Stimulated activated CD4-positive, alpha-beta T cell treated with anti-CD3 and anti-CD28 coated beads, Interleukin-1b, Interleukin-23, amount 100 ng/mL, for 4 hours (primary cell): ENCODE measurements at places on chromosomes 12 and 14.

- DNase-seq = no peak
Measured at GRCh38 chr12:46777587-46777986, 48.2 kb downstream of the SLC38A4 start.

DNA sequence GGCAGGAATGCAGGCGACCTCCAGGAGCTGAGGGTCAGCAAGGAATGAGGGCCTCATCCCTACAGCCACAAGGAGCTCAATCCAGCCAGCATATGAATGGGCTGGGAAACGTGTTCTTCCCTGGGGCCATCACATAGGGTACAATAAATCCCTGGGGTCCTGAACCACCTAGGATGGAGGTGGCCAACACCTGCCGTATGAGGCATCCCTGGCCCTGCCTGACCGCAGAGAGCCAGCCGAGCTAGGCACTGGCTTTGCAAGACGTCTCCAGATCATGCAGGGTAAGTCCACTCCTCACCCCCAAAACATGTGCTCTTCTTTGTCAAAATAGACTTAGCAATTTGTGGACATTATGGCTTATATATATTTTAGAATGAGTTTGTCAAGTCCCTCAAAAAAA is 303.7 kb upstream of the DIO3 start:
- no peak for DNase-seq

GRCh38 chr14:50545618-50546017 is 13.2 kb upstream of the MAP4K5 start:
- no peak for DNase-seq

DNA sequence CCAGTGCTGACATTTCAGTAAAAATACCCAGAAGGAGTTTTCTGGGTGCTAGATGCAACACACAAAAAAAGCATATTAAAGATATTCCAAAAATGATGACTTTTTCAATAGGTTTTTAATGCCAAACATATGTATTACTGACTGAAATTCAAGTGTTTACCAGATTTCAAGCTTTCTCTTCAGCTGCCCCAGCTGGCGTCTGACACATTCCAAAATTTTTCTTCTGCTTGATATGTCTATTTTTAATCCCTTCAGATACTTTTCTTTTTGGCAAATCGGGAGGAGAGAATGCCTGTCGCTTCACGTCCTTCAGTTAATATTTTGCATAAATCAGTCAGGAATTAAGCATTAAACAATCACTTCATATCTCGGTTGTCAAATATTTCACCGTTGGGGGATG is 7.1 kb upstream of the CCDC60 start:
- DNase-seq = no peak

GRCh38 chr14:36723530-36723929 is 61.9 kb downstream of the PAX9 start:
- no peak for DNase-seq

DNA sequence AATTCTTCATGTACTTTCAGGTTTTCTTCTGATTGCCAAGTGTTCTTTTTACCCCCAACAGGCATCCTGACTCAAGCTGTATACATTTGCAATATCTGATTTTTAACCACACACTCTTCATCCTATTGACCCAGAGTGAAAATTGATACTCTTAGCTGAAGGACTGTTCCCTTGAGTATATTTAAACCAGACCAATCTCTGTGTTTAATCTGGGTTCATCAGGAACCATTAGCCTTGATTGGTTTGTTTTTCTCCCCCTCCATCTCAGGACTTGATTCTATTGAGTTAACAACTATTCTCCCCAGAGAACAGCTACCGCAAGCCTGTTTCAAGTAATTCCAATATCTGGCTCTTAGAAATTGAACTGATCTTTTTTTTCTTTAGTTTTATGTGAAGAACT is 222.3 kb upstream of the NOVA1 start:
- no peak for DNase-seq

DNA sequence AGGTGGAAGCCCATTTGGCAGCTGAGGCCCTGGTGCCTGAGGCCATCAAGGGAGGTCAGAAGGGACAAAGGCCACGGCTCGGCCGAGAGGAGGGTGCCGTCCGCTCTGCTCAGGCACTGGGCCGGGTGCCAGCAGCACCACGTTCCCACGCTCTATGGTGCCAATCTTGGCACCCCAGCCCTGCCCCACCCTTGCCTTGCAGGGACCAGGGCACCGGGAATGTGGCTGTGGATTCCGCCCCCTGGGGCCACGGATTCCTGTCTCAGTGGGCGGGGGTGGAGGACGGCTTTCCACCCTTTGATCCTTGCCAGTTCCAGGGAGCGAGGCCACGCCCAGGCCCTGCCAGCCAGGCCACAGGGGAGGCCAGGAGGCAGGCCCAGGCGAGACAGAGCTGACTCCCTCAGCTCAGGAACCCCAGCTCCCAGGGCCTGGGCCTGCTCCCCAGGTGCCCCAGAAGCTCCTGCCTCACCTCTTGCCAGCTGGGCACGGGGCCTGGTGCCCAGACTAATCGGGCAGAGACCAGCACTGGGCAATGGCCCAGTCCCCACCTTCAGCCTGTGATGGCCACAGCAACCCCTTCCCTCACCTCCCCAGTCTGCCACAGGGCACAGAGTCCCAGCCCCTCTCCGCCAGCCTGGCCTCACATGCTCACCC is 26.4 kb upstream of the GPR132 start:
- DNase-seq = no peak

GRCh38 chr14:54010981-54011380 is 54.4 kb upstream of the BMP4 start:
- no peak for DNase-seq

DNA sequence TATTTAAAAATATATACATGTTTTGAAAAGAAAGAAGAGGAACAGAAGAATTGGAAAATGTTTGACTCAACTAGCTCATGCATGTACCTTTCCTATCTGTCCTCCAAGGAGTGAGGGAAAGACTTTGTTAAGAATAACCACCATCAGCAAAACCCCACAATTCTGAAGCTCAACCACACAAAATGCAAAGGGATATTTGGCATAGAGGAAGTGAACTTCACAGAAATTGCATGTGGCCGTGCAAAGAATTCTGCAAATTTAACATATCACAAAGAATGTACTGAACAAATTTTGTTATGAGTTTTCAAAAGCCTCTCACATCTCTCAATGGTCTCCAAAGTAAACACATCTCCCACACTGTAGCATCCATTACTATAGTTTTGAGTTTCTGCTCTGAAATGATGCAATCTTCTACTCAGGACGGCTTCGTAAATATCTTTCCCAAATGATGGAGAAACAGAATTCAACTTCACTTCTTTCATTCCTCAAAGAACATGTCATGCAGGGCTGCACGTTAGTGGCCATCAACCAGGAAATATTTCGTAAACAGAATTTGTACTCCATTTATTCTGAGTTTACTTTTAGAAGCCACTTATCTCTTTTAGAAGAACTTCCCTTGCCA is 17.6 kb downstream of the DUSP6 start:
- no peak for DNase-seq

DNA sequence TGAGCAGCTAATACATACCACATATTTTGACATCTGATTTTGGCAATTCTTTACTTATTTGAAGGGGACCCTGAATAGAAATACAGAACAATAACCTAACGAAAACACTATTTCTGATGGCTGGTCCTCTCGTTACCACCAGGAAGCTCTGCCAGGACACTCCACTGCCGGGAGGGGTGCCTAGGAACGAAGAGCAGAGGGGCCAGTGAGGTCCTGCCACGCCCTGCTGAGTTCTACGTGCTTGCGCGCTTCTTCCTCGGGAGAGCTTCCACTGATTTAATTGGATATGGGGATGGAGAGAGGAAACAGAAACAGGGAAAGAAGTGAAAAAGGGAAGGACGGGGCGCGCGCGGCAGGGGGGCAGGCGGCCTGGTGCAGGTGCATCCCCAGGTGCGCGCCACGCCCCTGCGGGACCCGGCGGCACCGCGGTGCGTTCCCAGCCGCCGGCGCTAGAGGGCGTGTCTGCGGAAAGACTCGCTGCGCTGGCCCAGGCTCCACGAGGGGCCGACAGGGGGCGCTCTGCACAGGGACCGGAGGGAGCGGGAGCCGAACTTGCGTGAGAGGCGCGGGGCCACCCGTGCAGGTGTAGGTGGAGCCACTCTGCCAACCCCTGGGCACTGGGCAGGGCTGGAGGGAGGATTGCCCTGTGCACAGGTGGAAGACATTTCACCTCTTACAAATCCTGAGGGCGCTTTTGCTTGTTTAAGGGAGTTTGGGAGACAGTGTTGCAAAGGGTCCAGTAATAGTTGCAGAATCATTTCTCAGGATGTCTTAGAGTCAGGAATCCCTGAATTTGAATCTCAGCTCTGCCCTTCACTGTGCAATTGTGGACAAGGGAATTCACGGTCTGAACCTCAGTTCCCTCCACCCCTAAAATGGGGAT is 986.3 kb upstream of the TMEM132C start:
- DNase-seq = peak; percentile 32

- no peak for DNase-seq
Measured at GRCh38 chr12:81337886-81338285, 260.0 kb downstream of the ACSS3 start.

DNA sequence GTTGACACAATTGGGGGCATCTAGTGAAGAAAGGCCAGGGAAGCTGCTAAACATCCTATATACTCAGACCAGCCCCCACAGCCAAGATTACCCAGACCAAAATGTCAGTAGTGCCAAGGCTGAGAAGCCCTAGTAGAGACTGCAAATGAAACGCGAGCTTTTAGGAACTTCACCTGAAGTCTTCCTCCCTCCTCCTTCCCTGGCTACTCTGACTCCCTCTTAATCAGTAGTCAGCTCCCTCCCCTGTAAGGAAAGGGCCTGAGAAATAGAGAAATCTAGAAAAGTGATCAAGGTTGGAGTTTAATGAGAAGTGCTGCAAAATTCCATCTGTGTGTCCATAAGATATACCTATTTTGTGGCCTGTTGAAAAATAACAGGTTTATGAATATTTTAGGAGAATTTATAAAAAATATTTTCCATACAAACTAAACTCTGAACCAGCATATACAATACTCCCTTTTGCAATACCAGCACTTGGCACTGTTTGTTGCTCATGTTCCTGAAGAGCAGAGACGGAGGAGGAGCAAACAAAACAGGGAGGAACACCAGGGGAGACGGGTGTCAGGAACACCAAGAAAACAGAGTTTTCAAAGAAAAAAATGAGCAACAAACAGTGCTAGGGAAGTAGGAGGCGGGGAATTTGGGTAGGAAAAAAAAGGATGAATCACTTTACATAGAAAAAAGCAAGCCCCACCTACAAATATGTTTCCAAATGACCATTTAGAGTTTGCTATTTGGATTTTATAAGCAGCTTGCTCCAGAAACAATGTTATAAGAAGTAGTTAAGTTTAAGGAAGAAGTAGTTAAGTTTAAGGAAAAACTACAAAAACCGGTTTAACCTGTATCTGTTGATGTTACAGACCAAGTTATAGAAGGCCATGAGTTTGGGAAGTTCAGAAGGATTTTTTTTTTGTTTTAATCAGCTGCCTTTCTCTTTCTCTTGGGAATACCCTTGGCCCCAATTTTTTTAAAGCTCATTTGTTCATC is 282.1 kb upstream of the GRIP1 start:
- DNase-seq = no peak

DNA sequence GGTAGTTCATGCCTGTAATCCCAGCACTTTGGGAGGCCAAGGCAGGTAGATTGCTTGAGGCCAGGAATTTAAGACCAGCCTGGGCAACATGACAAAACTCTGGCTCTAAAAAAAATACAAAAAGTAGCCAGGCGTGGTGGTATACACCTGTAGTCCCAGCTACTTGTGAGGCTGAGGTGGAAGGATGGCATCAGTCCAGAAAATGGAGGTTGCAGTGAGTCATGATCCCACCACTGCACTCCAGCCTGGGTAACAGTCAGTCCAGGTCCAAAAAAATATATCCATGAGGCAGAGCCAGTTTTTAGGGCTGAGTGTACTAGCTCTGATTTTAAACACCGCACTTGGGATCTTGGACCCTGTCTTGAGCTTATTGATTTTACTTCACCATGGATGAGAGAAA is 30.6 kb upstream of the FICD start:
- no peak for DNase-seq

GRCh38 chr12:31317471-31318395 is 8.2 kb downstream of the SINHCAF start:
- DNase-seq = no peak

DNA sequence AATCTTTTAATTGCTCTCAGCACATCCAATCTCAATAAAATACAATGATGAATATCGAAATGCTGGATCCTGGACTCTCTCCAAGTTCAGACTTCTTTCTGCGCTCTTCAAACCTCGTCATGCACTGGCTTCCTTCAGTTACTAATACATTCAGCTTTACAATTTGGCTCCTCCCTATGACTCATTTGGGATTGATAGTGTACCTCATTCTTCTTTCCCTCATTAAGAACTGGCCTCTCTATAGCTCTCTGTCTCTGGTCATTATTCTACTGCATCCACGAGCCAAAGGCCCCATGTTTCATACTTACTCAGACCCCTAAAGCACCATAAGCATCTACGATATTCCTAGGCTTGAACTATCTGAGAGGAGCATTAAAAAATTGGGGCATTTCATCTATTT is 4.9 kb downstream of the TSPAN8 start:
- no peak for DNase-seq

- DNase-seq = no peak
Measured at GRCh38 chr12:12533238-12533829, 29.3 kb downstream of the DUSP16 start.

DNA sequence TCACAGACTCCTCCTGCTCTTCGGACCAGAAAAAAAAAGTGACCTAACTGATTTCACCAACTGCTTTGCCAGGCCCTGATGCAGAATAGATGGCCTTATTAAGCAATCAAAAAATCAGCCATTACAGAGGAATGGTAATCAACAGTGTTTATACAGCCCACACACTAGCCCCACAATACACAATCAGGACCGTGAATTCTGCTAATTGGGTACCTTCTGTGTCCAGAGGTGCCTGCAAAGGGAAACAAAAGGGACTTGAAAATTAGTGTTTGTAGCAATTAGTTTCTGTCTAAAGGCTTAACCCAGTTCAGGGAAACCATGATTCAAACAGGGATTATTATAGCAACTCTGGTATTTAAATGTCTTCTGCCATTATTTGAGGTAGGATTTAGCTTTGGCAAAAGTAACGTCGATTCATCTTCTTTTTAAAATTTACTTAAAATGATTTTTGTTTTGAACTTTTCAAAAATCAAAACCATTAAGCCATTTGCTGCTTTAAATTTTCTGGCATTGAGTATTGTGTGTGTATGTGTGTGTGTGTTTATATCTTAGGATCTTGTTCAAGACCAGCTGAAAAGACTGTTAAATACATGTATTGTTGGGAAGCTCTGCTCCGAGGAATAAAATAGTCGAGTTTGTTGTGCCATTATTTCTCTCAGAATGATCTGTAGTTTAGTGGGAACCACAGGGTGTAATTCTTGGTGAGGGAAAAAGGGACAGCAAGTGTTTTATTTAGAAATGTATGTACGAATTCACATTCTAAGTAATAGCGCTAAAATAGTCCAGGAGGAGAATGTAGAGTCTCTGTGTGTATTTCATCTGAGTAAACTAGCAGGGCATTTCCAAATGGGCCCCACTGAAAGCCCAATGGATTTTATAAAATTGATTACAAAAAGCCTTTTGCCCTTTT is 156.1 kb downstream of the PTCSC3 start:
- no peak for DNase-seq

DNA sequence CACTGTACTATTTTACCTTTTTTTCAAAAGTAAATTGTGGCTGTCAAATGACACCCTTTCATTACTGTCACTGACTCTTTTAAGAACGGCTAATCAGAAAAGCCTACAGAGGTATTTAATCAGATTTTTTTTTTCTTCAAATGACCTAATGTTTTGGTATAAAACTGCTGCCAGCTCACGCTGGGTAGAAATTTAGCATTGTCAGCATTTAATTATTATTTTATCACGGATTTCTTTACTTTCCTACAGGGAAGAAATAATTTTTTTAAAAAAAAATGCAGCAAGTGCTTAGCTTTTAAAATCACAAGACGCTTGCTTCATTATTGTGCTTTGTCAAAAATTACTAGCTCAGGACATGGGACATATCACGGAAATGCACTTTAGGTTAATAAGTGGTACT is 149.1 kb upstream of the FOXN3 start:
- no peak for DNase-seq

- DNase-seq = no peak
Measured at GRCh38 chr12:14951851-14952250, 9.6 kb downstream of the ARHGDIB start.
